Hematopoietic multipotent progenitor cell (in vitro differentiated cells): ENCODE measurements at places on chromosomes 12 and 14.

- DNase-seq = no peak
Observed at GRCh38 chr14:77099425-77100167, 1.5 kb downstream of the CIPC start.

DNA sequence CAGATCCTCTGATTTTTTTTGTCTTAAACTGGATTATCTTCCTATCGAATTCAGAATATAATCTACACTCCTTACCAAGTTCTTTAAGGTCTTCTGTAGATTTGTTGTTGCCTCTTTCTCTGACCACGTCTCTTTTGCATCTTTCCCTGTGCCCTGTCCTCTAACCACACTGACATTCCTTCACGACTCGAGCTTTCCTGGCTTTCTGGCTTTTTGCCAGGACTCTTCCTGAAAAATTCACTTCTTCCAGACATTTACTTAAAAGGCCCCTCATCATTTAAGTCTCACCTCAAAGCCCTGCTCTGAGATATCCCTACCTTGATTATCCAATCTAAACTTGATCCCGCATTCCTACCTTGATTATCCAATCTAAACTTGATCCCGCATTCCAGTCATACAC lies 422.3 kb upstream of the DCN start:
- DNase-seq = no peak

DNA sequence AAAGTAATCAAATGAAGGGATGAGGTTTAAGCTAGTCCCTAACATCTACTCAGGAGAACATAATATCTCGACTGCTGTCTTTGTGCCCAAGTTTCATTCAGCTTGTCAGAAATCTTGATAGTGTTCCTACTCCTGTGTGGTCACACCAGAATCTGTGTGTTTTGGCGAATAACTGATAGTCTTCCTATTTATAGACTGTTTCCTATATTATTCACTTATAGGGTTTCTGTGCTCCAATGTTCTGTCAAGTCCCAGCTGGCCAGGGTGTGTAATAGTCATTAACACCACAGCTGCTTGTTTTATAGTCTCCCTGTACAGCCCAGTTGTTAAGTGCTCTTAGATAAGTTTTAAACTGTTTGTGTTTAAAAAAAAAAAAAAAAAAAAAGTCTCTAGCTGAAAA lies 45.9 kb downstream of the GPR135 start:
- DNase-seq = no peak

DNA sequence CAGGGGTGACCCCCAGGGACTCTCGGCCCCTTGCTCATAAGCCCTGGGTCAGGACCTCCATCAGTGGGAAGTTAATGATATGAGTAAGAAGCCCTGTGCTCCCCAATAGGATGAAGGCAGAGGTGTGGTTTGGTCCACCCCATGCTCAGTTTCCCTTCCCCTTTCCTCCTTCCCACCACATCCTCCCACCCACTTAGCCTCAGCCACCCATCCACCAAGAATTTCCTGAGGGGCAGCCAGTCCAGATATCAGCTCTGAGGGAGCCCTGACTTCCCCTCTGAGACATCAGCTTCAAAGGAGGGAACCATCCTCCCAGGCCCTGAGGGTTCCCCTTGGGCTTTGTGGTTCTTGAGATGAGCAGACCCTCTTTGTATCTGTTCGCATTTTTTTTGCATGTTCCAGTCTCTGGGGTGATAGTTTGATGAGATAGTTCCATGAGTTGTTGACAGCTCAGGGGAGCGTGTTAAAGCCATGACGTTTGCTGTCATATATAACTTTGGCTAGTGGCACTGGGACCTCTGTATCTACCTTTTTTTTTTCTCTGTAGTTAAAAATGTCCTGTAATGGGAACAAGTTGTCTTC lies 71.2 kb downstream of the LGMN start:
- no peak for DNase-seq

GRCh38 chr12:97435153-97435552 lies 27.5 kb upstream of the RMST start:
- no peak for DNase-seq

- no peak for DNase-seq
Observed at GRCh38 chr14:65658202-65658601, 245.7 kb downstream of the FUT8 start.

DNA sequence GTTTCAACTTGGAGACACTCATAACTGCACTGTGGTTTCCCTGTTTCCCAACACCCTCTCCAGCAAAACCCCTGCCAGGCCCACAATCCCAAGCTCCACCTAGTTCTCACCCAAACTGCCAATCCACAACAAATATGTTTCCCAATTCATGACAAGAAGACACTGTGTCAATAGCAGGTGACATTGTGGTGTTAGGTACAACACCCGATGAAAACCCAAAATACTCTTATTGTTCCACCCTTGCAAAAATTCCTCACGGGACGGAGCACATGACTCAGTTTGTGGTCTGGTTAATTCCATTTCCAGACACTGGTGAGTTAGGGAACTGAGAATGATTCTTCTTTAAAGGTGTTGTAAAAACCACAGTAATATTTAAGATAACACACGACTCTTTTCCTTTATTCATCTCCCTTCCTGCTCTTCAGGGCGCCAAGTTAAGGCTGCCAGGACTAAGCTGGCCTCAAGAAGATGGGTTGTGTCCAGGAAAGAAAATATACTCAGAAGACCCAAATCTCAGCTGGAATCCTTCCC lies 735.5 kb downstream of the MED13L start:
- no peak for DNase-seq
